ENCODE measurements at places on chromosomes 3 and 15.

DNA sequence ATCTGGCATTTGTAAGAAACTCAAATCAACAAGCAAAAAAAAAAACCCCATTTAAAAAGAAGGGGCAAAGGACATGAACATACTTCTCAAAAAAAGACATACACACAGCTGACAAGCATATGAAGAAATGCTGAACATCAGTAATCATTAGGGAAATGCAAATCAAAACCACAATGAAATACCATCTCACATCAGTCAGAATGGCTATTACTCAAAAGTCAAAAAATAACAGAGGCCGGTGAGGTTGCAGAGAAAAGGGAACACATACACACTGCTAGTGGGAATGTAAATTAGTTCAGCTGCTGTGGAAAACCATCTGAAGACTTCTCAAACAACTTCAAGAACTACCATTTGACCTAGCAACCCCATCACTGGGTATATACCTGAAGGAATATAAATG, 199.4 kb upstream of the THBS1 start:
- DNase-seq, result no peak

GRCh38 chr3:164351131-164351530, 727.2 kb downstream of the SI start:
- no peak for DNase-seq

DNA sequence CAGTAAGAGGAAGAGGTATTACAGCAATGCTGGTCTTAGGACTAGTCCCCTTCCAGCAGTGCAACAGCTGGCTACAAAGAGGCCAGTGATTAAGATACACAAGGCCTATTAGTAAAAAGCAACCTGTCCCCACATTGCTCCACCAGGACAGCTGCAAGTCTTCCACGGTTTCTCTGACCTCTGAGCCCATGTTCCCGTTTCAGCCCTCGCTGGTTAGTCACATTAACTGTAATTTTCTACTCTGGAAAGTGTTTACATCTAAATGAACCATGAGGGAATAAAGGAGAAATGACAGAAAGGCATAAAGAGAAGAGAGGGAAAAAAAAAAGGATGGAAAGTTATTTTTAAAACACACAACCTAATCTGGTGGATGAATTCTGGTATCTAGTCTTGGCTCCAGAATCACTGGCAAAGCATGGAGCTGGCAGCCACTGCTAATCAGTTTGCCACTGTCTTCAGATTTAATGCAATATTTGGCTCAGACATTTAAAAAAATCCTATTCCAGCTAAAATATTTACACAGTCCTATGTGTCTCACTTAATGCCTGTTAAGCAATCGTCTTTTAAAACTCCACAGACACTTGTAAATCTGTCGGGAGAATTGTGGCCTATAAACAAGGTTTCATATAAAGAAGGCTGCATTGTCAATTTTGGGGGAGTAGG, 154.9 kb downstream of the GREM1 start:
- no peak for DNase-seq

DNA sequence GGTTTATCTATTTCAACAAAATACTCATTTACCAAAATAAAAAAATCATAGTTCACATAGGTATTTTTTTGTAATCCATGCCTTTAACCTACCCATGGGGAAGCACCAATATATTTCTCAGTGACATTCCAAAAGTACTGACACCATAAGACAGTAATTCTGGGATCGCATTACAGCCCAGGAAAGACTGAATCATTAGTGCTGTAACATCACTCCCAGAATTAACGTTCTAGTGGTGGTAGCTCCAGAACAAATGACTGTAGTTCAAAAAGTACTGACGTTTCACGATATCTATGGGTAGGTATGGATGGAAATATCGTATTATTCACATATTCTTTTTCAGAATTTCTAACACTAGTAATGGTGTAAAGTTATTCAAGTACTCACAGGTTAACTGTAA, 54.3 kb upstream of the NEK10 start:
- DNase-seq, result no peak

DNA sequence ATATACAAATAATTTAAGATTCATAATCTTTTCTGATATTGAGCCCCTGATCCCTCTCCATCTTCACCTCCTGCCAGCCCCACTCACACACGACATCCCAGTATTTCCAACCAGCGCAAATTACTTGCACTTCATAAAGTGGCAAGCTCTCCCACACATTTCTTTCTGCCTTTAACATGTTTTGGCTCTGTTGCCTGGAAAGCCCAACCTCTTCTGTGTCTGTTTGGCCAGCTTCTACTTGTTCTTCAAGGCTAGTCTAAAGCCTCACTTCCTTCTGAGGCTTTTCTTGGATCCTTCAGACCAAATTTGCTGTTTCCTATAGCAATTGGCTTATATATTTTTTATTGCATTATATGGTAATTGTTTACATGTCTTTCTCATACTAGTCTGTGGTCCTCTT, 5.1 kb upstream of the TM6SF1 start:
- DNase-seq, result no peak

DNA sequence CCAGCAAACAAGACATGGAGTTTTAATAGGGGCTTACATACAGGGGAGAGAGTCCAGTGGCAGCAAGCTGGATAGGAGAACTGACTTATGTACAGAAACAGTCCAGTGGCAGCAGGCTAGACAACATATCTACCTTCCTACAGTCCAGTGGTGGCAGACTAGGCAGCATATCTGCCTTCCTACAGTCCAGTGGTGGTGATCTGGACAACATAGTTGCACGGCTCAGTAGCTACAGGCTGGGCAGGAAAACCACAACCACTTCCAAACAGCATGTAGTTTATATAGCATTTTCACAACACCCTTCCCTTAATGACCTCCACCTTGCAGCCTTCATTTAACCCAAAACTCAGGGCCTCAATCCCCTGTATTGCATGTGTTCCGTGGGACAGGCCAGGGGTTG, 181.3 kb upstream of the EIF1B start:
- no peak for DNase-seq

GRCh38 chr3:59606638-59607266, 556.9 kb upstream of the CFAP20DC start:
- DNase-seq, result no peak

- no peak for DNase-seq
Measured at GRCh38 chr3:53936347-53936746, 44.7 kb upstream of the SELENOK start.

DNA sequence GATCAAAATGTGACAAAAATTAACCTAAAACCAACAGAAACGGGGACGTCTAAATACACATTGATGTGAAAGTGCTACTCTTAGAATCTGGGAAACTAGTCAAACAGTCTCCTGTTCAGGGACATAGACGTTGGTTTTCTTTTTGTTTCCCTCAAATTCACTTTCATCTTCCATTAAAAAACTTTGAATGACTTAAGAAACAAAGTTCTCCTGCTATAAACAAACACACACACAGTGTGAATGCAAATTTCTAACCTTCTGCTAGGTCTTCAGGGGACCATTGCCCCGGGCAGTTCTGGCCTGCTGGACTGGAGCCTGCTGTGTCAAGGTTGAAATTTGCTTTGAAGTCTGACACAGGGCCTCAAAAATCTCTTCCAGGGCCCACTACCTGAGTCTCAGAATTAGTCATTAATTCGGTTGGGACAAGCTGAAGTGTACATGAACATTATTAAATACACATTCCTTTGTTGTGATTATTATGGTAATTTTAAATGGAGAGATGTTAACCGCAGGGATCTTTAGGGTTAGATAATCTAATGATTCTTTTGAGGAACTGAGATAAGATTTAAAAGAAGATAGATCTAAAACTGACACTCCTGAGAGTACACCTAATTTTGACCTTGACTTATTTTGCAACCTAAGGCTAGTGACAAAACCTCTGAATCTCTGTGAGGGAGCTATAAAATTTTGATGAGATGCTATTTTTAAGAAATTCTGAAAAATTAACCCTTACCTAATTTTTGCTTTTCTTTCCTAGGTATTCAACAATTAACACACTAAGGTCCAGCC, 1260.4 kb downstream of the ROBO1 start:
- no peak for DNase-seq

DNA sequence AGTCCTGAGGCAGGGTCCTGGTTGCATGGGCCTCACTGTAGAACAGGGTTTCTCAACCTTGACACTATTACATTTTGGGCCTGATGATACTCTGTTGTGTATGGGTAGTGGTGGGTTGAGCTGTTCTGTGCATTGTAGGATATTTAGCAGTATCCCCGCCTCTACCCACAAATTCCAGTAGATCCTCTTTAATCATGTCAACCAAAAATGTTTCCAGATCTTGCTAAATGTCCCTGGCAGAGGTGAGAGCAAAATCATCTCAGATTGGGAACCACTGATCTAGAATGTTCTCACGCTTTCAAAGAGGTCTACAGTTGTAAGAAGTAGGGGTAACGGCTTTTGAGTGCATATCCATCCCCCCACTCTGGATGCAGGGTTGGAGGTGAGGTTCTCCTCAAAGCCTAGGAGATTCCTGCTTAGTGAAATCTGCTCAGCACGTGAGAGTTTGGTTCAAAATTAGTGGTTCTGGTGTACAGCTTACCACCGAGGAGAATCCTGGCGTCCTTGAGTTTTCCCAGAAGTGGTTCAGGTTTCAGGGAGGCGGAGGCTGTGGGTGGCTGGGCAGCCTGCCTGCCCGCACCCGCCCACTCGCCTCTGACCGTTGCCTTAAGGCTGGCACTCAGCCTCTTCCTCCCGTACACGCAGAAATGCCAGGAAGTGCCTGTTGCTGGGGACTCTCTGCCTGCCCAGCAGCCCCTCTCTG, 5.3 kb downstream of the ACVR2B start:
- no peak for DNase-seq

GRCh38 chr3:71563827-71564226, 19.7 kb downstream of the FOXP1 start:
- no peak for DNase-seq

- no peak for DNase-seq
Measured at GRCh38 chr3:100086401-100086800, 27.9 kb downstream of the FILIP1L start.

- DNase-seq, result no peak
Measured at GRCh38 chr3:28212681-28213080, 28.7 kb upstream of the CMC1 start.

DNA sequence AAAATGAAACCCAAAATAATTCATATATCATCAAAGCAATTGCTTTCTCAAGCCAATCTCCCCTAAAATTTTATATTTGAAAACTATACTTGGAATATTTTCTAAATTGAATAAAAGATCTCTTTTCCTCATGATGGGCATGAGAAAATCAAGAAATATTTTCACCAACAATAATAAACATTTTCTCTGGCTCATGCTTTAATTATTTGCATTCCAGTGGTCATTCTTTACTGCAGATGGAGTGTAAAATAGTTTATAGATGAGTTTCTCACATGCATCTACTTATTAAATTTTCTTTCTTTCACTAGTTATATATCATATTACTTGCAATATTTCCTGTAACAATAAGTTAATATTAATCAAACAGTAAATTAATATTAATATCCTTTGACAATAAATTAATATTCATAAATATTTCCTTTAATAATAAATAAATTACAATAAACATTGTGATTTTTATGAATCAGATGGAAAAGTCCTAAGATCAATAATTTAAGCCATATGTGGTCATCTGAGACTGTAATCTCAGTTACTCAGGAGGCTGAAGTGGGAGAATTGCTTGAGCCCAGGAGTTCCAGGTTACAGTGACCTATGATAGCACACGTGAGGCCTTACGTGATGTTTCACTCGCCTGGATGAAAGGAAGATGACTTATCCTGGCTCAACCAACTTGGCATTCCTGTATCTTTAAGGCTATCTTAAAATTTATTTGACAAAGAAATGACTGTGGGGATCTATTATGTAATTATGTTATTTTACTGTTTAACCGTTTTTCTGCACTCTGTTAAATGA, 958.8 kb downstream of the ZPLD1 start:
- no peak for DNase-seq

DNA sequence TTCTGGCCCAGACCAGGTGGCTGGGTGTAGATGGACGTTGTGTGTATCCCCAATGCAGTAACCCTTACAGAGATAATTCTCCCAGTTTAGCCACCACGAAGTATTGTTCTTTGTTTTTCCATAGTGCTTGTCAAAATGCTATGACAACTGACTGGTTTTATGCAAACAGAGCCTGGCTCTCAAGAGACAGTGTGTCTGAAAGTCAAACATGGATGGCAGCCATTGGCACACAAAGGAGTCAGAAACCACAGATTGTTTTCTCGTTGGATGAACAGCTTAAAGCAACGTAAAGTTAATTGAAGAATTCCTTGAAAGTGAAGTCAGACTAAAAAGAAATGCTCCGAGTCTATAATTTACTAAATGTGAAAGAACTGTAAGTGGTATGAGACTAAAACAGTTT, 91.2 kb downstream of the FILIP1L start:
- DNase-seq, result no peak

DNA sequence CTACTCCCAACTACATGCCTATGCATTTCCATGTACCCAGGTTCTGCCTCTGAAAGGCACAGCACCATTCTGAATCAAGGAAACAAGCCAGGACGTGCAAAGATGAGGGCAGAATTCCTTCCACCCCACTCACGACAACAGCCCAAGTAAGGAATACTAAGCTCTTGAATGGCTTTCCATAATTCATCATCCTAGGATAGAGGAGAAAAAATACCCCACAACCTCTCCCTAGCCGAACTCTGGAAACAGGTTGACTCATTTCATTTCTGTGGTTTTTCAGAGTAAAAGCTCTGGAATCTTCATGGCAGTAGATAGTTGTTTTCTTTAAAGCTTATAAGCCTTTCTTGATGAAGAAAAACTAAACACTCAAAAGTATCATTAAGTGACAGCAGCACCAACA, 77.8 kb downstream of the PDZRN3 start:
- DNase-seq, result no peak

- DNase-seq, result no peak
Measured at GRCh38 chr15:31049111-31049510, 52.4 kb downstream of the TRPM1 start.

- no peak for DNase-seq
Measured at GRCh38 chr3:181868576-181869082, 156.9 kb downstream of the SOX2 start.

GRCh38 chr3:53027254-53027844, 18.5 kb downstream of the SFMBT1 start:
- DNase-seq, result no peak

- no peak for DNase-seq
Measured at GRCh38 chr15:60681353-60681752, 202.4 kb upstream of the ICE2 start.

DNA sequence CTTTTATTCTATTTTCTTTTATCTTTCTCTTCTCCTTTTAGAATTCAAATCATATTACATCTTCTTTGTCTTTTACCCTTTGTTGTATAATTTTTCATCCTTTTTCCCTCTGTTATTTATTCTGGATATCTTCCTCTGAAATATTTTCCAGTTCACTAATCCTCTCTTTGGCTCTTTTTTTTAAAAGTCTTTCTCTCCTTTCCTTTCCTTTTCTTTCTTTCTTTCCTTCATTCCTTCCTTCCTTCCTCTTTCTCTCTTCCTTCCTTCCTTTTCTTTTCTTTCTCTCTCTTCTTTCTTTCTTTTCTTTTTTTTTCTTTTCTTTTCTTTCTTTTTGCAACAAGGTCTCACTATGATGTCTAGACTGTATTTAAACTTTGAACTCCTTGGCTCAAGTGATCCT, 9.3 kb downstream of the SUSD5 start:
- no peak for DNase-seq

DNA sequence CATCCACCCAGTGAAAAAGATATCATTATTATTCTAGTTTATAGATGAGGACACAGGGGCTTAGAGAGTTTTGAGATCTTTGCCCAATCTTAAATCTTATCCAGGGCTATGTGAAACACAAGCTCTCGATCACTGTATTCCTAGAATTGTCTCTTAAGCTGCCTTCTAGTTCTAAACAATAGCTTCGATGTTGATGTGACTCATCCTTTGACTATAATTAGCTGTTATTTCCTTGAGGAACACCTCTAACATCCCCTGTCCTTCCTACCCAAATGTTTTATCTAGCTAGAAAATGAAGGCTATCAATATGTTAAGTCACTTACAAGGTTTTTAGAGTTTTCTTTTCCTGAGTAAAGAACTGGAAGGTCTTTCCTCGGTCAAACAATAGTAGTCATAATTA, 83.1 kb upstream of the STAC start:
- DNase-seq, result no peak
